ENCODE measurements at places on chromosomes 2 and 18. TPM values are rescaled to one million over a fixed set of nuclear protein-coding genes. Genes with fewer than 3 reads are reported as not detected.

TTN gene
- total RNA-seq = under 0.01 TPM

PKDCC gene
- 14.0 TPM for total RNA-seq

GRHL1 gene
- 0.34 TPM for total RNA-seq

PROM2 gene
- total RNA-seq = under 0.01 TPM

SLC38A11 gene
- total RNA-seq = 0.73 TPM

ANKRD30BL gene
- not detected for total RNA-seq

IL18R1 gene
- total RNA-seq = not detected

TEKT4 gene
- total RNA-seq = not detected

CHN1 gene
- total RNA-seq = 9.5 TPM

Measured in melanocyte of skin (primary cell).